ENCODE measurements at places on chromosomes 3 and 15.
A peak's percentile ranks its signal among the peaks of the same experiment; 100 is the strongest.

GRCh38 chr3:5201536-5201935 lies 14.0 kb downstream of the EDEM1 start:
- DNase-seq, result no peak

DNA sequence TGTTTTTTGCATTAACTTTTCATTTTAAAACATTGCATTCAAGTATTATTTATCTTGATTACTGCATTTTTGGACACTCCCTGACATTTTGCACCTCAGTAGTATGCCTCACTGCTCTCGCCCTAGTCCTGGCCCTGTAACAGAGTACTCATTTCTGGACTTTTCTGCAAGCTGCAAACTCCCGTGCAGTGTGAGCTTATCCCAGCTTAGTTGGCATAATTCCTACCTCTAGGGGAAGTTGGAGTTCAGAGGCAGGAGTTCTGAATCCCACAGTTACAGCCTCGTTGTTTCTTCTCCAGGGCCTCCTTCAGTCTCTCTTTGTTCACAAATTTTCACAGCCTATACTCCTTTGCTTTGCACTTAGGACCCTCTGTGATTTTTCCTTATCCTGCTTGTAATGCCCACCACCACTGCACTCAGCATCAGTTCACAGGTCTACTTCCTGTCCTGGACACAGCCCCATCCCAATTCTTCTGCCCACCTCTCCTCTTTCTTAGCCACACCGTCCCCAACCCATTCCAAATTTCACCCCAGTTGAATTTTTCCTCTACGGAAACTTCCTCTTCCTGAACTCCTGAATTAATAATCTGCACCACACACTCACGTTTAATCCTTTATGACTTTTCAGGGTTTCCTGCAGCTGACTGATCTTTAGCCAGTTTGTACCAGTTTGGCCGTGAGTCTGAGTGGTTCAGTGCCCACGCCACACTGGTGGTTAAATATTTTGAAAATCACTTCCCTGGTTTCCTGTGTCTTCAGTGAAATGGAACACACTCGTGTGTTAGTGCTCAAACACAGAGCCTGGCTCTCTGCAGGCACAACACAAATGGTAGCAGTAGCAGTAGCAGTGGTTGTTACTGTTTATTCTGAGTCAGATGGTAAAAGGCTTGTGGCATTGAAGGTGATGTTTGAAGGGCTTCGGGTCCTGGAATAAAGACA lies 6.3 kb upstream of the CTSH start:
- DNase-seq, result no peak

DNA sequence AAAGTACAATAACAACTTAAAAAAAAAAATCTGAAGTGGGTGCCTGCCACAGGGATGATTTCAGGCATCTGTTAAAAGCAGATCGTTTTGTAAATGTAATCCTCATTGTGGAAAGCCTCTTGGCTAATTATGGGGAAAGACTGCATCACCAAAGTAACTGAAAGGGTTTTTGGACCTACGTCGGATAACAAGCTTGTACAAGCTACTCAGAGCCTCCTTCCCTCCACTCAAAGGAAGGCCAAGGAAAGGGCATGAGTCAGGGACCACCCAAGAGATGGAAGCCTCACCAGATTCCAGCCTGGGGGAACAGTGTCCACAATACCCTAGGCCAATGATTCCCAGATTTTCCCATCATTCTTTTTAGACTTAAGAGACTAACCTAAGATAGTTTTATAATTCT lies 84.3 kb downstream of the ATP1B3 start:
- no peak for DNase-seq

GRCh38 chr15:40454904-40455391 lies 14.2 kb downstream of the BAHD1 start:
- no peak for DNase-seq

DNA sequence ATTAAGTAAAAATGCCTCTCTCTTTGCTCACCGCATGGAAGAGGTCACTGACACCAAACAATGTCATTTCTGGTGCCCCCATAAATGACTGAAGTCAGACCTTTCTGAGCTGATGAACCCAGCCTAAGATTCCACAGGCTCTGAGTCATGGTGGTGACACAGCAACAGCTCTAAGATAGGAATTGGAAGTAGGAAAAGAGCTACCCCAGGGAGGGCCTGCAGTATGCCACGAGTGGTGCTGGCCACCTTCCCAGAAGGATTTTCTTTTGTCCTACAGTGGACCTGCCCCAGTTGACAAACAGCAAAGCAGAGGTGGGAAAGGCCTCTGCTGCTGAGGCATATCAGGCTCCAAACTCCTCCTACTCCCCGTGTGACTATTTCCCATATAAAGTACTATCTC lies 208.1 kb downstream of the MINAR1 start:
- no peak for DNase-seq

- no peak for DNase-seq
Measured at GRCh38 chr3:153919773-153920172, 201.4 kb upstream of the ARHGEF26 start.

- DNase-seq, result no peak
Measured at GRCh38 chr15:29043736-29044502, 158.1 kb downstream of the APBA2 start.

GRCh38 chr15:40097096-40097967 lies 11.3 kb downstream of the BMF start:
- DNase-seq, result no peak

DNA sequence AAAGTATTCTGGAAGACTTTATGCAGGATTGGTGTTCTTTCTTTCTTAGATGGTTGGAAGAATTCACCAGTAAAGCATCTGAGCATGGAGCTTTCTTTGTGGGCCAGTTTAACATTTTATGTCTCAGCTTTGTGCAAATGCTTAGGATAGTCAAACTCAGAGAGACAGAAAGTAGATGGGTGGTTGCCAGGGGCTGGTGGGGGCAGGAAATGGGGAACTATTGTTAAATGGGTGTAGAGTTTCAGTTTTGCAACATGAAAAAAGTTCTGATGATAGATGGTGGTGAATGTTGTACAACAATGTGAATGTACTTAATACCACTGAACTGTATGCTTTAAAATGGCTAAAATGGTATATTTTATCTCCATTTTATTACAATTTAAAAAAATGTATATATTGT lies 24.8 kb downstream of the SPCS1 start:
- DNase-seq, result no peak

- DNase-seq, result no peak
Measured at GRCh38 chr3:129608087-129608935, 1.8 kb upstream of the PLXND1 start.

- DNase-seq, result no peak
Measured at GRCh38 chr15:63473007-63473748, 31.2 kb upstream of the USP3 start.

DNA sequence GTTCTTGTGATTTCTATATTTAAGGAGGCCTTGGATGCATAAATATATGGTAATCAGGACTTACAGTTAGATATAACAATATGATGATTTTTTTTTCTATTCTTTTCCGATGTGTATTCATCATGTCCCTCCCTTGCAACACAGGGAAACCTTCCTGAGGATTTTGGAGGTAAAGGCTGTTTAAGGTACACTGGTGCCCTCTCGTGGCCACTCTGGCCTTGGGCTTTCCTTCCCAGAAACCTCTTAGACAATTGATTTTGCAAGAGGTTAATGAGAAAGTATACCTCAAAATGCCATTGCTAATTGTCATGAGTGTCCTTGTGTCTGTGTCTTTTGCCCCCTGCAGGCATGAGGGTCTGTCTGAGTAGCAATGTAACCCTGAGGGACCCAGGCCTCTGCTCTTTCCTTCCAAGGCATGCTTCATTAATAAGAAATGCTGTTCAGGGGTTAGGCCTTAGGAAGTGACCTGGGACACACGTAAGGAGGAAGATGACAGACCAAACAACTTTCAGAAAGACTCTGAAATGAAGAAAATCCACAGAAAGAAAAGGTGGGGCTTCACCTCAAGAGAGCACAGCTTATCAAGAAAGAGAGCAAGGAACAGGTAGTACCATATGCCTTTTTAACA lies 70.3 kb upstream of the PPP2R3A start:
- peak; percentile 2 for DNase-seq

DNA sequence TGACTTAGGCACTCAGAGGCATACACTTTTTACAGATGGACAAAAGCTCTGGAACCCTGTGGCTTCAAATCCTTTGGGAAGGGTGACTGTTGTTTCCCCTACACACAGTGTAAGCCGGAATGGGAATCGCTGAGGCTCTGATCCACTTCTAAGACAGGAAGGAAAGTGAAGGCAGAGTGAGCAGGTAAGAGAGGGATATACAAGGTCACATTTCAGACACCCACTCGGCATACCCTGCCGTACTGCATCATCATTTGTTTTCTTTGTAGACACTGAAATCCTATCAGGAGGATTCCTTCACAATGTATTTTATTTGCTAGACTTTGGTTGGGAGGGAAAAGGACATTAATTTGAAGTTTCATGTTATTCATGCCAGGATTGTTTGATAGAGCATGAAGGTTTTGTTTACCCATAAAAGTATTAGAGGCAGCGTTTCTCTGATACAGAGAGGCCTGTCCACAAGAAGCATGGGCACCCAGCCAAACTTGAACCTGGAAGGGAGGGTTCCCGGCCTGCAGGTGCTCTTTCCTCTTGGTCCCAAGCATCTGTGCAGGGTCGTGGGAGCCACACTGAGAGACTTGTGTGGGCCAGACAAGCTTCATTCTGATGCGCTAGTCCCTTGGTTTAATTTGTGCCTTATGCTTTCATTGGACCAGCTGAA lies 21.9 kb upstream of the POLR2M start:
- no peak for DNase-seq

GRCh38 chr3:71532639-71533395 lies 50.7 kb downstream of the FOXP1 start:
- DNase-seq, result no peak

GRCh38 chr15:98904544-98904943 lies 103.0 kb downstream of the PGPEP1L start:
- no peak for DNase-seq

GRCh38 chr3:181966393-181966792 lies 254.7 kb downstream of the SOX2 start:
- no peak for DNase-seq

DNA sequence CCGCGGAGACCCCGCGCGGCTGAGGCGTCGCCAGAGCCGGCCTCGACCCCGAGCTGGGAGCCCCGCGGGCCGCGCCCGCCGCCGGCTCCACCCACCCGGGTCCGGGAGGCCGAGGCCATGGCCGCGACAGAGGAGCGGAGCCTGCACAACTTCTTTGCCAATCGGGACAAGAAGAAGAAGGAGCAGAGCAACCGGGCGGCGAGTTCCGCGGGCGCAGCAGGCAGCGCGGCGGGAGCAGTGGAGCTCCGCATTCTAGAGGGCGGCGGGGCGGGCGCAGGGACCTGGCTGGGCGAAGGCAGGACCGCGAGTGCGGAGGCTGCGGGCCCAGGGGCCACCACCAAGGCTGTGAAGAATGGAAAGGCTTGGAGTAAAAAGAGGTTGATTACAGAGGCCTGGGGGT lies 37.6 kb upstream of the EPHA6 start:
- no peak for DNase-seq

GRCh38 chr3:57957824-57958223 lies 50.4 kb upstream of the FLNB start:
- DNase-seq, result no peak

- no peak for DNase-seq
Measured at GRCh38 chr15:33168444-33168843, 26.1 kb downstream of the FMN1 start.

DNA sequence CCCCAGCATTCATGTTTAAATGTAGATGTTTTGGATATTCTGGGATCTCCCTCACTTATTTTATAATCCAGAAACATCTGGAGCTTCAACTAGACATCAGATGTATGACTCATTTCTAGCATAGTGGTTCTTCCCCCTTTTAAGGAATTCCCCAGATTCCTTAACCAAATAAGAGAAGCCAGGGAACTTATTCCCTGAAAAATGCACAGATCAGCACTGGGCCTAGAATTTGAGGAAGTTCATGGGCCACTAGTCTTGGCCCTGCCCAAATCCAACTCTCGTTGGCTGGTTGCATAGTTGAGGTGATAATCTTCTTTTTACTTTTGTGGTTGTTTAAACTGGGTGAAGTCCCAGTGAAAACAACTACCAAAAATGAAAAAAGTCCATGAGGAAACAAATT lies 20.4 kb downstream of the RARRES1 start:
- DNase-seq, result no peak

DNA sequence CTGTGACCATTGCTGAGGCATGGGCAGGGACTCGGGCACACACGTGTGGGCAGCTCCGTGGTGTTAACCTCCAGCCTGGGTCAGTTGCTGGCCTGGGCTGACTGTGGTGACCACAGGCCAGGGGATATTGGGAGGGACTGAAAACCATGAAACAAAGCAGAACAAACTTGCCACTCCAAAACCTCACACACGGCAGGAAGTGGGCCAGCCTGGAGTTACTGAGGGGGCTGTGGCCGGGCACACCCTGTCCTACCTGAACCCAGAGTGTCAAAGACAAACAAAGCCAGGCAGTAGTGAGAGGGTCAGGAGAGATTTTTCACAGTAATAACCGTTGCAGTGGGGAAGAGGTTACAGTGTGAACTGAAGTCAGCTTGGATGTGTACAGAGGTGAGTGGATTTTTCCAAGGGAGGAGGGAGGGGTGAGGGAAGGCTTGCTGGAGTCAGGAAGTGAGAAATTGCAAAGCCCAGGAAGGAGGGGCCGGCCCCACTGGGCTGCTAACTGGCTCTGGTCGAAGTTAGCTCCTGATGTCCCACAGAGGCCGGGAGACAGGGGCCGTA lies 40.0 kb upstream of the ATP10A start:
- no peak for DNase-seq

All from stimulated activated CD8-positive, alpha-beta memory T cell treated with anti-CD3 and anti-CD28 coated beads, Interleukin-4, amount 100 ng/mL, for 1 hour (primary cell).